ENCODE measurements at places on chromosomes 12 and 14.

- peak; percentile 44 for DNase-seq
These were observed 15.4 kb upstream of the OAS1 start for GRCh38 chr12:112891093-112892024.

- DNase-seq: no peak
These were observed 12.6 kb upstream of the DENND5B start for GRCh38 chr12:31603546-31604009.

DNA sequence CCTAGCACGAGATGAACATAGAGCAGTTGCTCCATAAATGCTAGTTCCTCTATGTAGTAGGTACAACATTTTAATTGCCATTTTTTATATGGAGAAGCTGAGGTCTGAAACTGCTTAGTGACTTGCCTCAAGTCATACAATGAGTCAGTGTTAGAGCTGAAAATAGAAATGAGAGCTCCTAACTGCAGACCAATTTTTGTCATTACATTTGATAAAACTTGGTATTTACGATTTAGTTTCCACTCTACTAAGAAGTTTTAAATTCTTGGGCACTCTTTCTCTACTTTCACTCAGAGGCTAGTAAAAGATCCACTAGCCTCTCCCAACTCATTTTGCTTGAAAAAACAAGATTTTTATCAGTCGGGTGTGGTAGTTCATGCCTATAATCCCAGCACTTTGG, 8.1 kb upstream of the TMED10 start:
- DNase-seq: no peak

- no peak for DNase-seq
These were observed 144.6 kb downstream of the RAD51B start for GRCh38 chr14:67963960-67964812.

GRCh38 chr14:95155045-95155444, 2.3 kb downstream of the DICER1 start:
- no peak for DNase-seq

GRCh38 chr14:95275494-95275893, 44.2 kb downstream of the CLMN start:
- DNase-seq: no peak

DNA sequence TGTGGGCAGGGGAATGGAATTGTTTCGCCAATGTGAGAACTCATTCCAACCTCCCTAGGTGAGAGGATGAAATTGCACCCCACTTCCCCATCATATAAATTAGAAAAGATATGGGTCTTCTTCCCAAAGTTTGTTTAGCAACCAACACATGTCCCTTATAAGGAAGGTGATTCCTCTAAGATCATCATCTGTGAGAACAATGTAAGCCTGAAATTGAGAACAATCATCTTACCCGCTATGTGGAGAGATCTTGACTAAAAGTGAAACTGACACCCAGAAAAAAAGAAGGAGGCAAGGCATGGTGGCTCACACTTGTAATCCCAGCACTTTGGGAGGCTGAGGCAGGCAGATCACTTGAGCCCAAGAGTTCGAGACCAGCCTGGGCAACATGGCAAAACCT, 173.2 kb upstream of the HMGA2 start:
- no peak for DNase-seq

GRCh38 chr12:75483431-75483830, 2.9 kb downstream of the GLIPR1 start:
- DNase-seq: no peak

GRCh38 chr14:102802834-102803523, 25.7 kb downstream of the TRAF3 start:
- DNase-seq: no peak

DNA sequence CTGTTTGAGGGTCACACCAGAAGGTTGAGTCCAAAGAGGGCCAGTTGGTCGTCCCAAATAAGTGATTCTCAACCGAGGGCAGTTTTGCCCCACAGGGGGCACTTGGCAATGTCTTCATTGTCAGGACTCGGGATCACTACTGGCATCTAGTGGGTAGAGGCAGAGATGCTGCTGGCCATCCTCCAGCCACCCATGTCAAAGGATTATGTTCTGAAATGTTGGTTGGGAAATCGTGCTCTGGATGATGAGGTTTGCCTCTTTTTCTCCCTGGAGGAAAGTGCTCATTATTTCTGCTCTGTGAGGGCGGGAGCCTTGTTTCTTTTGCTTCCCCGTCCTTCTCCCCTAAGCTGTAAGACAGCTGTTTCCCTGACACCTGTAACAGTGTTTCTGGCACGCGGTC, 3.6 kb downstream of the ZNF839 start:
- DNase-seq: peak; percentile 76

DNA sequence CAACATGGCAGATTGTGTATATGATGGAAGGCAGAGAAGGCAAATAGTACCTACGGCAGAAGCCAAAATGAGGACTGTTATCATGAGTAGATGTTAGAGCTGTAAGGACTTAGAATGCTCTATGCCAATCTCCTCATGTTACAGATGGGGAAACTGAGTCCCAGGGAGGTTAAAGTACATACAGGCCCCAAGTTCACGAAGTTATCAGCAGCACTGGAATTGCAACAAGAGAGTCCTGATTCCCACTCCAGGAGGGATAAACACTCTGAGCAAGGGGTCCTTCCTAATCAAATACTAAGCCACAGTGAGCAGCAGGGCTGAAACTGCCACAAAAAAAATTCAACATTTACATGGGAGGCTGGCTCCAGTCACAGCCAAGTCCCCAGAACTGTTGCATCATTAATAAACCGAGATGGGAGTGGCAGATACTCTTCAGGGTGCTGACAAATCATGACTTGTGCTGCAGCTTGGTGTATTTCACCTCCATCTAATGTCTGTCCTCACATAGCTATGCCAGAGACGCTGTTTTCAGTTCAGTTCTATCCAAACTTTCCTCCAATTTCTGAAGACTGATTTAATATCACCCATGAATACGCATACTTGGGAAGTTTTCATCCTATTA, 24.2 kb downstream of the NUAK1 start:
- no peak for DNase-seq

GRCh38 chr12:125676366-125676765, 611.1 kb downstream of the AACS start:
- DNase-seq: no peak
